ENCODE measurements at places on chromosomes 13 and 19.

DNA sequence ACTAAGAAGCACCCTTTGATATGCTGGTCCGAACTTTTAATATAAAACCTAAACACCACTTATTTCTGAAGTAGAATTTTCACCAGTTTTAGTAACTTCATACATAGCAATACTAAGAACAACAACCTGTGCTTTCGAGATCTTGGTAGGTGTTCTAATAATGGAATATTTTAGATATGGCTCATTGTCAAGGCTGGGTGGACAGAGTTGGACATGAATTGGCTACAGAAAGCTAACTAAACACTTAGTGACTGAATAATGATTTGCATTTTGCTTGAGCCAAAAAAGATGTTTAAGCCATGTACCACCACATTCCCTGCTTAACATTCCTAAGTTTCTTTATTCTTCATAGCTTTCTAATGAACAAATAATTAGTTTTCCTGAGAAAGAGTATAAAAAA is 344.3 kb upstream of the SGCG start:
- DNase-seq: no peak

DNA sequence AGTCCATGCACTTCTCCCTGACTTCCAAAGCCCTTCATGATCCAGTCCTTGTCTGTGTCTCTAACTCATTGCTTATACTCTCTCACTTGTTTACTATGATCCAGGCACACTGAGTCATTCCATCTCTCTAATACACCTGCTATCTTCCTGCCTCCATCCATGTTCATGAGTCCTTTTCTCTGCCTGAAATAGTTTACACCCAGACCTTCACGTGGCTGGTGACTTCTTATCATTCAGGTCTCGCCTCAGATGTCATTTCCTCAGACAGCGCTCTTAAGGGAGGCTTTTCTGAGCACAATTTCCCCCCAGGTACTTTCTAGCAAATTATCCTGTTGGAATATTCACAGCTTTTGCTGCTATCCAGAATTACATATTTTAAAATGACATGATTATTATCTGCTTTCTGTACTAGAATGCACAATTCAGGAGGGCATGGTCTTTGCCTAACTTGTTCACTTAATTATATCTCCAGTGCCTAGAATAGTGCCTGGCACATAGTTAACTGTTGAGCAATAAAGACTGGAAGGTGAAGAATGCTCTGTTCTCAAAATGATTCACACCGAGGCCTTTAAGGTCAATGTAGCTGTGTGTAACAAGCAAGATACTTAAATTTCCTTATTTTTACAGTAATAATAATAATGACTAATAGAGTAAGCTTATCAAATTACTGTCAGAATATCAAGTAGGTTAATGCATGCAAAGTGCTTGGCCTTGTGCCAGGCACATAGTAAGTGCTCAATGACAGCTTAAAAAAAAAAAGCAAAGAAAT is 183.7 kb upstream of the SPRY2 start:
- DNase-seq: no peak

- peak; percentile 70 for DNase-seq
These were observed 2.0 kb downstream of the ZNF792 start for GRCh38 chr19:34961775-34962686.

DNA sequence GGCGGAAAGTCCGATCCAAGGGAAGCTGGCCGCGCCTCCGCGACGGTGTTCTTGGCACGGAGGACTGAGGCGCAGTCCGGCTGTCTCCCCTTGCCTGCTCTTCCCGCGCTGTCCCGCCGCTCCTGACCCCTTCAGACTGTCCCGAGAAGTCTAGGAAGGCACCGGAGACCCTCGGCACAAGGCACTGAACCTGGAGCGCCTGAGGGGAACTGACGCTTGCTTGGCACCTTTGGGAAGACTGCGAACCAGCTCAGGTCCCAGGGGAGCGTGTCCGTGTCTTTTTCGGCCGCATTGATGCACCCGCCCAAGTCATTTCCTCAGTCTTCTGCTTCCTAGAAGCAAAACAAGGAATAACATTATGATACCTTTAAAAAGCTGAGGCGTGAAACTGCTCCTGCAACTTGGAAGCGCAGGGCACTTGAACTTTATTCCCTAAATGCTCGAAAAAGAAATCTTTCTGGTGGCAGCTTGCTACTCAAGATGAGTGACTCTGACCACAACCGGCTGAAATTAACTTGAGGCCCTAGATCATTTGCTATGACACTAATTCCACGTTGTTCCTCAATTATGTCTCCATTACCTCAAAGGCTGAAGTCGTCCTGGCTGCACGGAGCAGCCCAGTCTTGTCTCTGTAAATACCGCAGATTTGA is 735 bp upstream of the FLT1 start:
- no peak for DNase-seq

- no peak for DNase-seq
These were observed 164.7 kb downstream of the KCNRG start for GRCh38 chr13:50179977-50180376.

GRCh38 chr19:50431343-50432220 is 1.1 kb upstream of the MYBPC2 start:
- DNase-seq: peak; percentile 82

GRCh38 chr13:113962975-113963374 is 10.9 kb downstream of the C13orf46 start:
- peak; percentile 1 for DNase-seq

GRCh38 chr13:40169476-40169875 is 497.0 kb downstream of the FOXO1 start:
- no peak for DNase-seq

DNA sequence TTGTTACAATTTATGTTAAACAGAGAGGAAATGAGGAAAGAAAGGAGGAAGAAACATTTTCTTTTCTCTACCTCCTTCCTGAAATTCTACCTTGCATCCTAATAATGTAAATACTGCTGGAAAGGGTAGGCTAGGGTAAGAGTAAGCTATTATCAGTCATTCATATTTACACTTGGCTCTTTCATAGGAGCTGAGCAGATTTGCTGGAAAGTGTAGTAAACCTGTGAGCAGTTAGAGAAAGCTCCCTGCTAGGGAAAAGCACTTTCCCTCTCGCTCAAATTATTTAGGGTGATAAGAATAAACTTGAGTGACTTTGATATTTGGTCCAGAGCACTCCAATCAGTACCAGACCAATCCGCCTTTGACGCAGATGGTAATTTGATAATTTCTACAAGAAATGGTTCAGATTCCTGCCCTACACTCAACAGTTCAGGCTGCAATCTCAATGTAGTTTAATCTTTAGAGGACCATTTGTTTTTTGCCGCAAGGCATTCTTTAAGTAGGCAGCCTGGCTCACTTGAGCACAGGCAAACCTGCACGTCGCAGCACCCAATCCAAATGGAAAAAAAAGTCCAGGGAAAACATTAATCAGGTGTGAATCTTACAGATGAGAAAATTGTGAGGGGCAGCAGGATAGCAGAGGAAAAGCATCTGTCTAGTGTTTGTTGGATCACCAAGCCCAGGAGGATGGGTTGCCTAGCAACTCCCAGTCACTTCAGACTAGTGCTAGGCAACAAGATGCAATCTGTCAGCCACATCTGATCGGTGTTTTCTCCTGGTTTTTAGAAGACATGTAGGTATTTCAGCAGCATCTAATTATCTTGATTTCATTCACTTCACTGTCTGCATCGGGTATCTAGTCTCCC is 68.6 kb upstream of the KL start:
- DNase-seq: peak; percentile 57

DNA sequence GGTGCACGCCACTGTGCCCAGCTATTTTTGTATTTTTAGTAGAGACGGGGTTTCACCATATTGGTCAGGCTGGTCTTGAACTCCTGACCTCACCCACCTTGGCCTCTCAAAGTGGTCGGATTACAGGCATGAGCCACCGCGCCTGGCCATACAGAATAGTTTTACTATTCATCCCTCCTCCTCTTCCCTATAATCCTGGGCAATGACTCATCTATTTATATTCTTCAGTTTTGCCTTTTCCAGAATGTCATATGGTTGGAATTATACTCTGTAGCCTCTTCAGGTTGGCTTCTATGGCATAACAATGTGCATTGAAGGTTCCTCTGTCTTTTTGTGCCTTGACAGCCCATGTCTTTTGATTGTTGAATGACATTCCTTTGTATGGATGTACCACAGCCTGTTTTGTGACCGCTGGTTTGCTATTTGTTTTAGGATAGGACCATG is 22.2 kb upstream of the LRP3 start:
- no peak for DNase-seq

DNA sequence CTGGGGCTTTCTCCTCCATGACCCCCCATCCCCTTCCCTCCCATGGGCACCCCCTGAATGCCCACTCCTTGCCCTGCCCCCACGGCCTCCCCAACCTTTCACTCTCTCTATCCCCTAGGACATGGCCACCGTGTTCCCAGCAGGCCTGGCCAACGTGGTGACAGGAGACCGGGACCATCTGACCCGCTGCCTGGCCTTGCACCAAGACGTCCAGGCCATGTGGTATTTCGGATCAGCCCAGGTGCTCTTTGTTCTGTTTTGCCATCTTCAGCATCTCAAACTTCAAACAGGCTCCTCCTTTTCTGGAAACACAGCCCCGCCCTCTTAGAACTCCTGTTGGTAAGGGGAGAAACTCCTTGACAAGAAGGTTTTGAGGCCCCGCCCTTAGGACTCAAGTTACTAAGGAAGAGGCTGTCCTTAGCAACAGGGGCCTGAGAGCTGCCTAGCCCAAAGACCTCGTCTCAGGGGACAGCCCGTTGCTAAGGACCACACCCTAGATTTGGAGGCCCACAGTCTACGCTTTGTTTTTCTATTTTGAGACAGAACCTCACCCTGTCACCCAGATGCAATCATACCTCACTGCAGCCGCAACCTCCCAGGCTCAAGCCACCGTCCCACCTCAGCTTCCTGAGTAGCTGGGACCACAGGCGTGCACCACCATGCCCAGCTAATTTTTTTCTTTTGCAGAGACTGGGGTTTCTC is 5.1 kb upstream of the FLT3LG start:
- DNase-seq: no peak

- DNase-seq: no peak
These were observed 12.1 kb downstream of the HAS1 start for GRCh38 chr19:51711702-51712101.

DNA sequence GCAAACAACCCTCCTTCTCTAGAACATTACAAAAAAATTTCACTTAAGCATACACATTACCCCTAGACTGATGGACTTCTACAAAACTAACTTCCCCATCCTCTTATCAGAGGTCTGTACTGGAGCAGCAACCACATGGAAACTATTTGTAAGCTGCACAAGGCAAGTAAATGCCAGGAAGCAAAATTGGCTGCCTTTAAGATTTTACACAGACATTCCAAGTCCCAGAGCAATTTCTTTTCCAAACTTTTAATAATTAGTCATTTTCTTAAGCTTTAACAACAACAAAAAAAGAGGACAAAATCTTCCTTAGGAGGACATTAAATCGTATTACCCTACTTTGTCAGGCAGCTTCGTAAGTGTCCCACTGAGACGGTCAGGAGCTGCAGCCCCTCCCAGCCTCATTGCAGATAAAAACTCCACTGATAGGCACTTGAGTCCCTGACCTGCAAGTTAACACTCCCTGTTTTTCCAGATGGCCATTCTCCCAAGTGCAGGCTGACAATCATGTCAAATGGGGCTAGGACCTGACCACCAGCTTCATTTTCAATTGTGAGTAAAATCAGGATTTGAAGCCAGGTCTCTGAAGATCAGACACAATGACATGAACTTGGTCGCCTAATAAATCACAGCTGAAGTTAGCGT is 680.1 kb downstream of the DIAPH3 start:
- DNase-seq: peak; percentile 29

DNA sequence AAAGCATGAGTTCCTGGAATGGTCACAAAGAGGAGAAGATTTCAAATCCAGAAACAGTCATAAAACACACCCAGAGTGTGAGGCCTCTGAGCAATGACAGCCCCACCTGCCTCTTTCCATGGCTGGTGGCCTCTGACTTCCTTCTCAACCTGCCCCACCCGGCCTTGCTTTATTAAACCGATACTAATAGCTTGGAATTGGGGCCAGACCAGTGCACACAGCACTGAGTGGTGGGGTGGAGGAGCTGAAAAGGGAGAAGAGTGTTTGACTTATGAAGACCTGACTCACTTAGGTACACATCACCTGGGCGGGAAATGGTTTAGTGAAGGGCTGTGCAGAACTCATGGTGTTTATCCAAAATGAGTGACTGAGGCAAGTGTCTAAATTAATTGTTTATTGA is 20.7 kb upstream of the CEACAM6 start:
- DNase-seq: no peak

DNA sequence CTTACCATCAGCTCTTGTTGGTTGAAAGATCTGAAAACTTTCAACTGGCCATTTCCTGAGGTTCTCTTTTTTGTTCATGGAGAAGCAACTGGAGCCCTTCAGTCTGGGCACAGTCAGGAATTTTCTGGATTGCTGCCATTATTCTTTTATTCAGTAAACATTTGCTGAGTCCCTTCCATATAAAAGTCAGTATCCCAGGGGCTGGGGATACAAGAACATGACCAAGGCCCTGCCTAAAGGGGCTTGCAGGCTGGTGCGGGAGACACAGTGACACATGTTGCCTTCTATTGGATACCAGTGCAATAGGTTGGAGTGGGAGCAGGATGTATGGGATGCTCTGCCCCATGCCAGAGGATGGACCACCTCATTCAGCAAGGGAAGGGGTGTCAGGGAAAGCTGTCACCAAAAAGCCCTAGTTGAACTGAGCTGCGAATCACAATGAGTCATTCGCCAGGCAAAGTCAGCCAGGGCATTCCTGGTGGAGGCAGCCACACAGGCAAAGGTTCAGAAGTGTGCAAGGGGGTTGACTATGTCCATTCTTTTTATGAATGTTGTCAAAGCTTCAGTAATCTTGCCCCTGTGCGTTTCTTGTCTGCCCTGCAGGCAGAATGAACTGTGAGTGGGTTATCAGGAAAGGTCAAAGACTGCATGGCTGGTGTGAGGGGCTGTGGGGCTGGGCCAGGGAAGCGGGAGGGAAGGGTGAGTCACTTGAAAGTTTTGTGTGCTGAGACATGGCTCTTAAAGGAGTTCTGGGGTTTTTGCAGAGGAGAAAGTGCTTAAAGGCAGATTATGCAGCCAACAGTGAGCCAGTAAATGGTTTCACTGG is 395.9 kb downstream of the KCNRG start:
- peak; percentile 36 for DNase-seq

- DNase-seq: no peak
These were observed 280.6 kb downstream of the SHISA2 start for GRCh38 chr13:25771202-25771601.

DNA sequence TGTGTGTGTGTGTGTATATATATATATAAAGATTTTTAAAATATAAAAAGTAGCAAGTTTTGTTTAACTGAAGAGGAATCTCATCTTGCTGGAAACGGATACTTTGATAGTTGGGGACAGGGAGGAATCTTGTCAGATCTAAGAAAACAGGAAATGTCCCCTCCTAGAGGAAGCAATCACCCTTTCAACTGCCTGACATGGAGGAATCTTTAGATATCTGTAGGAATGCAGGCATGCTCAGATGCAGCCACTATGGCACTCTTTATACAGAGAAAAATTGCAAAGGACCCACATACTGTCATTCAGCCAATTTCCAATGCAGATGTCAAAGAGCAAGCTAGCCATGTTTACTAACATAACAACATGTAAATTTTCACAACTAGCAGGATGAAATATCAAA is 38.8 kb downstream of the ZNF611 start:
- no peak for DNase-seq
